Mesothelial cell of epicardium (in vitro differentiated cells): ENCODE measurements at places on chromosomes 1 and 21. TPM values are rescaled to one million over a fixed set of nuclear protein-coding genes. Genes with fewer than 3 reads are reported as not detected.

- no peak for DNase-seq
Observed at GRCh38 chr1:241994171-241994570, 4.7 kb downstream of the MAP1LC3C start.

GRCh38 chr1:100440075-100440809 lies 87.9 kb downstream of the CDC14A start:
- no peak for DNase-seq

- no peak for DNase-seq
Observed at GRCh38 chr1:25567710-25568089, 24.3 kb downstream of the LDLRAP1 start.

DNA sequence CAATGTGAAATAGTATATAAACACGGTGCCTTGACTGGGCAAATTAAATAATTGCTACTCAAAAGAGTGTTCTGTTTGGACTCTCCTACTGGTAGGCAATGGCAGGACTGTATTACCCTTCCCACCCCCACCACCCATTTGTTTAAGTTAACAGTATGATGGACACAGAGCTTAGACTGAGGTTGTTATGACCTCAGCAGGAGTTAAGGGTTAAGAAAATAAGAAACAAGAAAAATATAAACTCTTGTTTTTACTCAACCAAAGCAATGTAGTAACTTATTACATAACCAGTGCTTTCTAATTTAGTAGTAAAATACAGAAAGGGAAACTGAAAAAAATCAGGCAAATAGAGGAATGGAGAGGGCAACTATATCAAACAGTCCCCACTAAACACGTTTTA lies 19.9 kb upstream of the SERPINC1 start:
- no peak for DNase-seq

- no peak for DNase-seq
Observed at GRCh38 chr1:59415881-59416280, 119.0 kb downstream of the FGGY start.

DNA sequence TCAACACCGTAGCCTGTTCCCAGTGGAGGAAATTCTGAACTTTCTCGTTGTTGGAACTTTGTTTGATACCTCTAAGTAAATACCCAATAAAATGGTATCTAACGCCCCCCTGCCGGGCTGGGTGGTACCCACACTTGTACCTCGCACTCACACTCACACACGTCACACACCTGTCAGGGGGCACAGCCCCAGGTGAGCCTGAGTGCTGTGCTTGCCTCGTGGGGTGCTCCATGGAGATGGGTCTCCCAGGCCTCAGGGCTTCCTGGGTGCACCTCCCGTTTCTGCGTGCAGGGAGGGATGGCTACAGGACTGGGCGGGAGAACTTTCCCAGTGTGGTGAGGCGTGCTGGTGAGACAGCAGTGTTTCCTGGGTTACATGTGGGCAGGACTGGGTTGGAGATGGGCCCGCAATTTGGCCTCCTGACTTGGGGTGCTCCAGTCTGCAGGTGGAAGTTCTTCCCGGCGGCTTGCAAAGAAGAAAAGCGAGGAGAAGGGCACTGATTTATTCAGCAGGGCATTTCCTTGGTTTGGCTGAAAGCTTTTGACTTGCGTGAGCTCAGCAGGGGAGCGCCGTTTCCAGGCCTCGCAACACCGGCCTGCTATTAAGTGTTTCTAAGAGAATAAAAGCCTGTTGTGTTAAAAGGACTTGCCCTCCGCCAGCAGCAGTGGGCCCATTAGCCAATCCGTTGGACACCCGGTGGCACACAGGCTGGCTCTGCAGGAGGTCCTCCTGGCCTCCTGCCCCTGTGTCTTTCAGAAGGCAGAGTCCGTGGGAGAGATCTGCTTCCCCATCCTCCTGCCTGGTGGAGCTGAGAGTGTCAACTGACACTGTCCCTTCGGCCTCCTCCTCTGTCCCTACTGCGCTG lies 79.7 kb downstream of the KIF26B start:
- DNase-seq: no peak

ADAMTS1 gene
- total RNA-seq: 67.8 to 77.6 TPM (median 72.7 TPM) in 3 replicates

ZFP69 gene
- total RNA-seq: 4.3 to 4.7 TPM (median 4.4 TPM) in 3 replicates

DNA sequence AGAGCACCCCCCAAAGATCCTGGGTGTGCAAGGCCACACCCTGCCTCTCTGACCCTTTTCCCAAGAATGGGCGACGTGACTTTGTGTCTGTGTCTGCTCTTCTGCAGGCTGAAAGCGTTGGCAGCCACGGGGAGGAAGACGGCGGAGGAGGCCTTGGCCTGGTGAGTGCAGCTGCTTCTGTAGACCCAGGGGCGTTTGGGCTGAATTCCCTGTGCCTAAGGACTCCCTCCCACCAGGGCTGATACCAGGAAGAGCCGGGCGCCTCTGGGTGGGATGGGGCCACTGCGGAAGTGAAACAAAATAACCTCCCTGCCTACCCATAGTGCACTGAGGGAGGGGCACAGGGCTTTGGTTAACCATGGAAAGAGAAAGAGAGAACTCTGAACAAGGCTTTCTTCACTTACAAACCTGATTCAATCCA lies 2.5 kb downstream of the UBASH3A start:
- DNase-seq: no peak

DNA sequence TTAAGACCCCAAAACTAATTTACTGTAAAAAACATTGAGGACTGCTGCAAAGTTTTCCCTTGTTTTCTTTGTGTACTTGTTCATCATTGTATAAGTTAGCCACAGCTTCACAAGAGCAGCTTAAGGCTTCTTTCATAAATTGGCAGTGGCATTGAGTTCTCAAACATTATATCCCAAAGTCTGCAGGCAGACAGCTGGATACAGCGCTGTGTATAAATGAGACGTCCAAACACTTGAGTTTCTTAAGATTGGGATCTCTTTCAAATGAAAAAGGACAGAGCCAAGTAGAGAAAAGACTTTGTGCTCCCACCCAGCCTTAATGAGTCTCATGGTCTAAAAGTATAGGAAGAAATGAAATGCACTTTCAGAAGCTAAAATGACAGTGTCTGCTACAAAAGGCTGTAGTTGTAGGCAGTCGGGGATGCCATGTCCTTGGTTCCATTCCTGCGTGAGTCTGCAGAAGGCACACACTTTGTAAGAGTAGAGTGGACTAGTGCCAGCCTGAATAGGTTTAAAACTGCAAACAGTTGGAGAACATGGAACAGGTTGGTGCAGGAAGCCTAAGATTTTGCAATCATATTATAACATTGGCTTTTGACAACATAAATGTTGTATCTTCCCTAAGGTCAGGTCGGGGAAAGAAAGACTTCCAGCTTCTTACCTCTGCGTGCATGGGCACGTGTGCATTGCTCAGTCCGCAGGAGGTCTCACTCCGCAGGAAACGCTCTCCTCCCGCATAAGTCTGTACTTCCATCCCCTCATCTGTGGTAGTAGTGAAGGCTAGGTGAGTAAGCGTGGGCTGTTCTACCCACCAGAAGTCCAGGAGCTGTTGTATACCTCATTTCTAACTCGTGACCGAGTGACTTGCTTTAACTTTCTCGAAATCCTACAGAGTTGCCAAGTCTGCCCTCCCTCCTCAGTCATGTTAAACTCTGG lies 94.4 kb downstream of the CD247 start:
- DNase-seq: no peak

GRCh38 chr1:29784276-29785136 lies 548.2 kb downstream of the PTPRU start:
- no peak for DNase-seq

- DNase-seq: no peak
Observed at GRCh38 chr1:1361982-1362423, 3.6 kb upstream of the MXRA8 start.

COL24A1 gene
- total RNA-seq: 2.7 to 3.5 TPM (median 2.9 TPM) in 3 replicates

DNA sequence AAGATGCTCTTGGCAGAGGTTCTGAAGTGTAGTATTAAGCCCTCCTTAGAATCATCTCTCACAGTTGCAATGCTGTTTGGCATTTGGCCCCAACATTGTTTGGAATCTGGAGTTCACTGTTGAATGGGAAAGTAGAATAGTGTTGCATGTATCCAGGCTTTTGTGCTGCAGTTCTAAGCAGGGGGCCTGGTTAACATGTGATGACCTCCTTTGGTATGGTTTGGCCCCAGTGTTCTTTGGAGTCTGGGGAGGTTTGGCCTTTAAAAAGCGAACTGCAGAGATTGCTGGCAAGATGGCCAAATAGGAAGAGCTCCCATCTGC lies 61.8 kb upstream of the PLD5 start:
- no peak for DNase-seq

GRCh38 chr1:116956378-116956777 lies 45.2 kb upstream of the CD101 start:
- DNase-seq: no peak

TRMT13 gene
- total RNA-seq: 24.7 to 28.5 TPM (median 28.5 TPM) in 3 replicates

- no peak for DNase-seq
Observed at GRCh38 chr1:201892211-201892610, 3.5 kb downstream of the SHISA4 start.

DNA sequence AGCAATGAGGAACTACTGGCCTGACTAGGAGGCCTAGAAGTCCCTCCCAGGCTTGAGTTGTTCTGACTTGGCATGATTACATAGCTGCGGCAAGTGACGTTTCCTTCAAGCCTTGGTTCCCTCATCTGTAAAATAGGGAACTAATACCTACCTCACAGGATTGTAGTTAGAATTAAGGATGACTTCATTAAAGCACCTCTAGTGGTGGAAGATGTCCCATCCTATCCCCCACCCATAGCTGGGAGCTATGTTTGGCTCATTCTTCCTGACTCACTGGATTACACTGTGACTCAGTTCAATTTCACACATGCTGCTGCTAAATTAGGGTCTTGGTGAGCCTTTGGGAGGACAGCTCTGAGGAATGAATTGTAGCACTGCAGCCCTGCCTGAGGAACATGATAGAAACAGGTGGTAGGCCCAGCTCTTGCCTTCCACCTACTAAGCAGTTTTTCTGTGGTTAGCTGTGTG lies 6.0 kb upstream of the SHISA4 start:
- no peak for DNase-seq

SDC3 gene
- total RNA-seq: 43.2 to 46.7 TPM (median 43.3 TPM) in 3 replicates

DNA sequence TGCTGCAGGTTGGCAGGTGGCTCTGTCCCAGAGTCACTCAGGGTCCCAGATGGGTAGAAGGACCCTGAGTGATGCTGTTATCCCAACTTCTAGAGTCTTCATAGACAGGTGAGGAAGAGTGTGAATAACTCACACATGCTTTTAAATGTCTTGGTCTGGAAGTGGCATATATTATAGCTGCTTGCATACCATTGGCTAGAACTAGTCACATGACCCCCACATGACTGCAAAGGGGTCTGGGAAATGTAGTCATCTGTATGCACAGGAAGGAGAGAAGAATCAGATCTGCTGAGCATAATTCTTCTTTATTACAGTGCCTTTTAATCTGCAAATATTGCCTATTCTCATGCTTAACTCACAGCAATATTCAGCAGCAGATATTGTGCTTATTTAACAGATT lies 28.2 kb upstream of the KLHDC7A start:
- no peak for DNase-seq

DNA sequence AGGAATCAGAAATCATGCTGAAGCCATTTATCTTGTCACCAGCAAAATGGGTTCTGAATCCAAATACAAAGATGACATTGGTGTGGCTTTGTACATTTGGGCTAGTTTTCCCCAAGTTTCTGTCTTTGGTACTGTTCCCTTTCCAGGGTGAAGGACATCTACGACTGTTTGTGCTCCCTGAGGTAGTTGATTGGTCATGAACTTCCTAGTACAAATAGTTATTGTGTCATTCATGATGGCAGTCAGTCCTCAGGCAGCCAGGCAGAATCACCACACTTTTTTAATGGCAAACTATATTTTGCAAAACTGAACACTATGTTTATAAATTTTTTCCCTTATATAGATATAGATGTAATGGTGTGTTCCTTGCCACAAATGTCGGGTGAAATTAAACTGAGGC lies 46.0 kb downstream of the CEP350 start:
- DNase-seq: no peak

DNA sequence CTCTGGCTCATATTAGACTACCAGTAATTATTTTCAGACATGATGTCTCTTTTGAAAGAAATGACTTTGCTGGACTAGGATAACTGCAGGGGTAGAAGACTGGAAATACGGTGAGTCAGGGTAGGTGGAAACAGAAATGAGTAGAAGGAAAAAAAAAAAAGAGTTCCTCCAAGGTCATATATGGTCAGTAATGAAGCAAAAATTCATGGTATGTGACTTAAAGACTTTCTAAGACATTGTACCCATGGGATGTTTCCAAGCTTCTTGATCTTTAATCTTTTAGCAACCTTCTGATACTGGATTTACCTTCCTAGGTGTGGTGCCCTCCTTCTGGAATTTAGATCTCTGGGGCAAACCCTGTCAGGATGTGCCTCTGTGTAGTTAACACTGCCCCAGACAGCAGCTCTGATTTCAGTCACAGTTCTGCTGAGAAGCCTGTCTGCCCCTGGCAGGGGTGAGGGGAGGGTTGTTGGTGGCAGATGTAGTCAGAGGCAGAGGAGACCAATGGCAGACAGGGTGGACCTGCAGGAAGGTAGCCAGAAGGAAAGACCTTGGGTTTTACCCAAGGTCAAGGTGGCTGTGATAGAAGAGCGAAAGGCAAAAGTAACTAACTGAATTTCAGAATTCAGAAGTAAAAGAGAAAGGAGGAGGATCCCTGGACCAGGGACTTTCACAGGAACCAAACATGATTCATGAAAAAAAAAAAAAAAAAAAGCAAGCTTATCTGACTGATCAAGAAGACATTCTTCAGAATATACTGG lies 44.1 kb upstream of the BCL10 start:
- DNase-seq: no peak

FBXO44 gene
- total RNA-seq: 33.1 to 39.4 TPM (median 37.3 TPM) in 3 replicates

KRTAP15-1 gene
- not detected in 3 replicates for total RNA-seq

DNA sequence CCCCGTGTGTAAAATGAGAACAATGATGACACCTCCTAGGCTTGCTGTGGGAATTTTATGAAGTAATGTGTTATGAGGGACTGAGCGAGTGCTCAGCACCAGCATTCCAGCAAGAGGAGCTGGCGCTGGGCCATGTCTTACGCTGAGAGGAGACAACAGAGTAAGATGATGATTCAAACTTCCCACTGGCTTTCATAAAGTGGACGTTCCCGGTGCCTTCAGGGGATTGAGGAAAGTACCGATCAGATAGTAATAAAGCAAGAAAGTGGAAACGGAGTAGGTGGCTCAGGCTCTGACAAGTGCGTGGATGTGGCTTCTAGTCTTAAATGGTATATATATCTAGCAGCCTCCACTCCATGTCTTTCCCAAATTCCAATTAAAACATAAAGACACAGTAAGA lies 23.8 kb downstream of the EPHA10 start:
- DNase-seq: no peak
